ENCODE measurements at places on chromosomes 11 and 22.

DNA sequence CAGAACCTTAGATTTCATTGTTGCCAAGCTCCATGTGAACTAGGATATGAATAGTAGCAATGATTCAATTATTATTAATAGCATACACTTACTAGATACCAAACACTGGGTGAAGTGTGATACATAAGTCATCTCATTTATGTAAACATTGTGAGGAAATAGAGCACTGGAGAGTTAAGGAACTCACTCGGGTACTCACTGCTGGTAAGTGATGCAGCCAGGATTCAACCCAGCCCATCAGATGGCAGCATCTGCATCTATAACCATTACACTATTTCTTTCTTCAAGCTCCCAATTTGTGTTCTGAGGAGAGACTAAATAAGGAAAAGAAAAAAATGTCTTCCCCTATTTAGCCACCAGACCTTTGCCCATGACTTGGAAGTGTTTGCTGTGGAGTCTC, 10.2 kb upstream of the ALG8 start:
- no peak for DNase-seq

GRCh38 chr11:123452794-123453193, 22.7 kb downstream of the GRAMD1B start:
- no peak for DNase-seq

DNA sequence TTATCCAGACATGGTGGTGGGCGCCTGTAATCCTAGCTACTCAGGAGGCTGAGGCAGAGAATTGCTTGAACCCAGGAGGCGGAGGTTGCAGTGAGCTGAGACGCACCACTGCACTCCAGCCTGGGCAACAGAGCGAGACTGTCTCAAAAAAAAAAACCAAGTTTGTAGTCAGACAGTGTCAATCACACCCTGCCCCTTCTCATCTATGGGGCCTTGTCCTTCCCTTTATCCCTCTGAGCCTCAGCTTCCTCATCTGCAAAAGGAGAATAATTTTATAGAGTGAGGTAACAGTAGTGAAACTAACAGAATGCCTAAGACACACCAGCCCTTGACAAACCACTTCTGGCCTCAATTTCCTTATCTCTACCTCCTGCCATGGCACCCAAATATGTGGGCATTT, 10.7 kb downstream of the BCL9L start:
- no peak for DNase-seq

GRCh38 chr22:20182365-20182764, 31.5 kb upstream of the CCDC188 start:
- no peak for DNase-seq

GRCh38 chr22:42915980-42916765, 59.1 kb upstream of the ARFGAP3 start:
- no peak for DNase-seq

DNA sequence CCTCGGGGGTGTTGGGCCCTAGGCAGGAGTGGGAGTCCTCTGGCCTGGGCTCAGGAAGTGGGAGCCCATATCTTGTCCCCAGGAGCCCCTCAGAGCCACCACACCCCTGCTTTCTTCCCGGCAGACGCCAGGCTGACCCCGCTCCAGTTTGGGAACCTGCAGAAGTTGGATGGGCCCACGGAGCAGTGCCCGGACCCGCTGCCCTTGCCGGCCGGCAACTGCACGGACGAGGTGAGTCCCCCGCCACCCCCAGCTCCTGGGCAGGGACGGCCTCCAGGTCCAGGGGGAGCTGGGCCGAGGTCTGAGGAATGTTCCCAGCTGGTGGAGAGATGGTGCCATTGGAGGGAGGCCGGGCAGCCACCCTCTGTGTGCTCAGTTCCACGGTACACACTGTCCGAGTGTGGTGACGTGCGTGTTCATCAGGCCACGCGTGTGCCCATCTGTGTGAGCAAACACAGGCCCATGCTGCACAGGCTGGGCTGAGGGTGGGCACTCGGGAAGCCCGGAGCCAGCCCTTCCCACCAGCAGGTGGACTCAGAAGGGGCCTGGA, 4.8 kb downstream of the MUC5B start:
- DNase-seq, result no peak

All from stimulated activated CD8-positive, alpha-beta memory T cell treated with anti-CD3 and anti-CD28 coated beads, Interleukin-15, amount 100 ng/mL, for 4 hours (primary cell).